ENCODE measurements at places on chromosomes 13 and 19.

DNA sequence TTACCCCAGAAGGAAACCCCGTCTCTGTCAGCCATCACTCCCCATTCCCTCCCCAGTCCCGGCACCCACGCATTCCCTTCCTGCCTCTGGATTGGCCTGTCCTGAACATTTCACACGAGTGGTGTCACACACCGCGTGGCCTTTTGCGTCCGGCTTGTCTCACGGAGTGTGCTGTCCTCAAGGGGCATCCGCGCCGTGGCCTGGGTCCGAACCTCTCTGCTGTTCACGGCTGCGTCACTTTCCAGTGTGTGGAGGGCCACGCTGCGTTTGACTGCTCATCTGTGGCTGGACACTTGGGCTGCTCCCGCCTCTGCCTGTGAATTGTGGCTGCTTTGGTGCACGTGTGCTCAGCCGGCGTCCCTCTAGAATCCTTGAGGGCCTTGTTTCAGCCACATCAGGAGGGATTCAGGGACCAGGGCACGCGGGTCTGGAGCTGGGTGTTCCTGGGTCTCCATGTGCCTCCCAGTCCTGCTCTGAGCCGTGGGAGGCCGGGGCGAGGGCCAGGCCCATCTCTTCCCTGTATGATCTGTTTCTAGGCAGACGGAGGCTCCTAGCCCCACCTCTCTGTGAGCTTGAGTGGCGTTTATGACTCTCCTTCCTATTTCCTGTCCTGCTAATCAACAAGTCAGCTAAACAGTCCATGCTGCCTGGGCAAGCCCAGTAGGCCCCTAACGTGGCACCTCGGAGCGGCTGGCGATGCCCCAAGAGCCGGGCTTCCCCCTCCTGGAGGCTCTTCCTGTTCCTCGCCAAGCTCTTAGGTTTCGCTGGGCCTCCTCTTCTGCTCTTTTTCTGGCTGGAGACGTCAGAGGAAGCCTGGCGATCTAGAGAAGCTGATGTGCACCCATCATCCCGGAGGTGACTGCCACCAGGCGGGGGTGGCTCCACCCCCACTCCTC lies 8.1 kb downstream of the STK11 start:
- DNase-seq = no peak

GRCh38 chr13:95516021-95516420 lies 36.5 kb upstream of the CLDN10 start:
- DNase-seq = no peak

DNA sequence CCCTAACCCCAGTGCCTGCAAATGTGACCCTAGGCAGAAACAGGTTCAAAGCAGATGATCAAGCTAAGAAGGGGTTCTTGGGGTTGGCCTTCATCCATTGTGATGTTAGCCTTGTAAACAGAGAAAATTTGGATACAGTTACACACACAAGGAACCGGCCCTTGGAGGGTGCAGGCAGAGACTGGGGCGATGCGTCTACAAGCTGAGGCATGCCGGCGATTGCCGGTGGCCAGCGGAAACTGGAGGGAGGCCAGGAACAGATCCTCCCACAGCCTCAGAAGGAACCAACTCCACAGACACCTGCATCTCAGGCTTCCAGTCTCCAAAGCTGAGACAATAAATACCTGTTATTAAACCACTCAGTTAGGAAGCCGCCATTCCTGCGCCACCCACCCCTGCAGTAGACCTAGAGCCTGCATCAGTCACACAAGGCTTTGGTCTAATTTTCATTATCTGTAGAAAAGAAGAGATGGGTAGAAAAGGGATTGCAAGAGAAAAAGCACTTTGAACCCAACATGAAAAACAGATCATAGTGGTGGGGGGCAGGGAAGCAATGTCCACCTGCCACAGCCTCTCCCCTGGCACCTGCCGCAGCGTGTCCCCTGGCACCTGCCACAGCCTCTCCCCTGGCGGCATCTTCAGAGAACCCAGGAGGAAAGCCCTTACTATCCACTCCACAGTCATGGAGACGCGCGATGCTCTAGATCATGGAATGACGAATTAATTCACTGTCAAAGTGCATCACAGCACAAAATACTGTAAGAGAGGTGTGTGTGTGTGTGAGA lies 119.7 kb upstream of the SOX1 start:
- DNase-seq = no peak

DNA sequence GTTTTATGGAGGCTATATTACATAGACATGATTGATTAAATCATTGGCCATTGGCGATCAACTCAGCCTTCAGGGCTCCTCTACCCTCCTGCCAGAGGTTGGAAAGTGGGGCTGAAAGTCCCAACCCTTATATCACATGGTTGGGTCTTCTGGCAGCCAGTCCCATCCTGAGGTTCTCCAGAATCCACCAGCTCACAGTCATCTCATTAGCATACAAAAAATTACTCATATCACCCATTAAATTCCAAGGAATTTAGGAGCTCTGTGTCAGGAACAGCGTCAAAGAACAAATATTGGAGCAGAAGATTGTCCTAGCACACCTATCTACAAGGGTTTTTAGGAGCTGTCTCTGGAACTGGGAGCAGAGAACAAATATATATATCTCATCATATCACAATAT lies 39.4 kb upstream of the FARP1 start:
- DNase-seq = no peak

- no peak for DNase-seq
These were observed 15.9 kb upstream of the IZUMO2 start for GRCh38 chr19:50178859-50179537.

GRCh38 chr19:15199661-15200552 lies 888 bp downstream of the NOTCH3 start:
- DNase-seq = no peak

DNA sequence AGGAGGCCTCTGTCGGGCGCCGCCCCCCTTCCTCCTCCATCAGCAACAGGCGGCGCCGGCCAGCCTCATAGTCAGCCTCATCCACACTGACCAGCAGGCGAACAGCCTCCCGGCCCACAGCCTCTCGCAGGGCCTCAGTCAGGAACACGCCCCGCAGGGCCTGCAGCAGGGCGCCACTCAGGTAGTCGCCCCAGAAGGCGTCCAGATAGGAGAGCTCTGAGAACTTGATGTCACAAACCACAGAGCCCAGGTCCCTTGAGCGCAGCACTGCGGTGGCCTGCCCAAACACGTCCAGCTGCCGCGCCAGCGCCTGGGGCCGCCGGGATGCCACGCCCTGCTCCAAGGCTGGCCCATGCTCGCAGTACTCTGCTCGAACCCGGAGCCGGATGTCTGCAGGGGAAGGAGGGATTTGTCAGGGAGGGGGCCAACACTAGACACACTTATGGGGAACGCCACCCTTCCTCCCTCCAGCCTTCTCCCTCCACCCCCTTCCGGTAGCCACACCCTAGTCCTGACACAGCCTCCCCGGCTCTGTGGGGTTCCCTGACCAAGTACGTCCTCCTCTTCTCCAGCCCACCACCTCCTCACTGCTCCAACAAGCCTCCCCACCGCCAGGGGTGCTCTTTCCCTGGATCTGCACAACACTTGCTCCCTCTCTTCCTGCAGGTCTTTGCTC lies 17.9 kb downstream of the DEDD2 start:
- no peak for DNase-seq
